ENCODE measurements at places on chromosomes 1 and 21.

DNA sequence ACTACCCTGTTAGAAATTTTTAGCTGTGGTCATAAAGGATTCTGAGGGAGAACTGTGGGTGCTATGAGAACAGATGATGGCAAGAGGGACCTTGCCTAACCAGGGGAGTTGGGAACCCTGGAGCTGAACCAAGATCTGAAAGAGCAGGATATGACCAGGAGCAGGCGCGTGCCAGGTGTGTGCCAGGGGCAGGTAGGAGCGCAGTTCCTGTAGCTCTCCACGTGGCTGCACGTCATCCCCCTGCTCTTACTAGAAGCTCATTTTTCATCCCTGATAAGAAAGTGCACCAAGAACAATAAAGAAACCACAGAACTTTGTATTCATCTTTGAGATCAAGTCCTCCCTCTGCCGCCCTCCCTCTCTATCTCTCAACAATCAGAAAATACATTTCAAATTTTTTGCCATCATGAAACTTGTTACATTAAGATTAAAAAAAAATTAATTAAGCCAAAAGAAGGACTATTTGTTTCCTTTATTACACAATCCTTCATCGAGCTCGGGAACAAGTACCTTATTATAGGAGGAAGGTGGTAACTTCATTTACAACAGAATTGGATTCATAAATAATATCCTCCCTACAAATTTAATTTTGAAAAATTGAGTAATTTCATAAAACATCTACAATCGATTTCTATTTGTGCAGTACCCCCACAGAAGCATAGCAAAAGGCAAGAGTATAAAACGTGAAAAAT, 78.5 kb downstream of the SLC35F3 start:
- no peak for DNase-seq

GRCh38 chr21:42687796-42688195, 34.4 kb downstream of the PDE9A start:
- no peak for DNase-seq

DNA sequence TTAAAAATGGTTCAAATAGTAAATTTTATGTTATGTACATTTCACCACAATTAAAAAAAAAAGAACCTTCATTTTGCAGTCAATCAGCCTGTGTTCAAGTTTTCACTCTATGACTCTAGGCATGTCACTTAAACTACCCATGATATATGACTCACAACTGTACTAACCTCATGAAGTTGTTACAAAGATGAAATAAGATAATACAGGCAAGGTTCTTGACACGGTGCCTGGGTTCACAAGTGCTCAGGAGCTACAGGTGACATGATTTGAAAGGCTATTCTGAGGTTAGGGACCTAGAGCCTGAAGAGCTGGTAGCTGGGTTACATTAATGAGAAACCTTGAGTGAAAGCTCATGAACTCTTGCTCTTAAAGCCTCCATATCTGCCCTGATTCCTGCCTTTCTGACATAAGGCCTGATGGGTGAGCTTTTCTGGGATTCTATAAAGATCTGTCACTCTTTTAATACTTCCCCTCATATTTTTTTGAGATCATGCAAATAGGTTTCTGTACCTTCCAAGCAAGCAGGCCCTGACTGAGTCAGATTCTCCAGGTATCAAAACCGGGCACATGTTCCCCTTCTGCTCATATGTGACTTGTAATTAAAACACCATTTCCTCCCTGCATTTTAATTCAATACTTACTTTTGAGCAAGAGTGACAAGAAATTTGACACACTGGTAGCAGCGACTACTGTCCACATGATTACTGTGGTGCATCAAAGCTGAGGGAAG, 34.0 kb downstream of the PCSK9 start:
- no peak for DNase-seq

DNA sequence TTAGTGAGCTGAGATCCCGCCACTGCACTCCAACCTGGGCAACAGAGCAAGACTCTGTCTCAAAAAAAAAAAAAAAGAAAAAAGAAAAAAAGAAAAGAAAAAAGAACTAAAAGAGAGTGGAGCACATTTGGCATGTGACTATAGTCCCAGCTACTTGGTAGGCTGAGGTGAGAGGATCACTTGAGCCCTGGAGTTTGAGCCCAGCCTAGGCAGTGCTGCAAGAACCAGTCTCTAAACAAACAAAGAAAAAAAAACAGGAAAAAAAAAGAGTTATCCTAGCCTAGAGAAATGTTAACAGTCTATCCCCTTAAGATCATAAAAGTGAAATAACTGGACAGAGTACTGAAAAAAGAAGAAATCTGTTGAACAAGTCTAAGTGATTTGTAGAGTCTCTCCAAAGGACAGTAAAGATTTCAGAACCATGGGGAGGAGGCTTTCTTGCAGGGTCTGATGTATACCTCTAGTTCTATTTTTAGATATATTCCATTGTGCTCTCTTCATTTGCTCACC, 4.5 kb upstream of the PRDX1 start:
- DNase-seq = no peak

DNA sequence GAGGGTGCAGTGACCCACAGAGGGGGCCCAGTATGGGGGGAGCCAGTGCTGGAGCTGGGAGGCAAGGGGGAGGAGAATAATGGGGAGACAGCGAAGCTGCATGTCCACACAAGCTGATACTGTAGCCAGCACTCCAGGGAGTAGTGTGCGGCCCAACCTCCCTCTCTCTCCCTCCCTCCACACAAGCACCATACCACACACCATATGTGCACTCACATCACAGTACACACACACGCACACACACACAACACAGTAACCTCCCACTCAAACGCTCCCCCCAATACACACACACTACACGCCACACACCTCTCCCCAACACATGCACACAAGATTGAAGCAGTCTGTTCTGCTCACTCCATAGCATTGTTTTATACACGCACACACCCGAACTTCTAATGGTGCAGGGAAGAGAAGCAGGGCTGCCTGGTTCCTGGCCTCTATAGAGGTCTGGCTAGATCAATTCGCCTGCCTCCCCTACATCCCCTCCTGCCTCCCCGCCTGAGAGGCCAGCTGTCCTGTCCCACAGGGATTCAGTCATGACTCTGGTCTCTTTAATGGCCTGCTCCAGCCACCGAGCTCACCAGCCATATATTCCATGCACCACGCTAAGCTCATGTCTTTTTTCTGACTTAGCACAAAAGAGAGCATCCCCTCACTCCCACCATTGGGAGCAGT, 3.8 kb downstream of the NCDN start:
- DNase-seq = no peak

- DNase-seq = no peak
Measured at GRCh38 chr1:184854496-184855140, 100.0 kb upstream of the EDEM3 start.

DNA sequence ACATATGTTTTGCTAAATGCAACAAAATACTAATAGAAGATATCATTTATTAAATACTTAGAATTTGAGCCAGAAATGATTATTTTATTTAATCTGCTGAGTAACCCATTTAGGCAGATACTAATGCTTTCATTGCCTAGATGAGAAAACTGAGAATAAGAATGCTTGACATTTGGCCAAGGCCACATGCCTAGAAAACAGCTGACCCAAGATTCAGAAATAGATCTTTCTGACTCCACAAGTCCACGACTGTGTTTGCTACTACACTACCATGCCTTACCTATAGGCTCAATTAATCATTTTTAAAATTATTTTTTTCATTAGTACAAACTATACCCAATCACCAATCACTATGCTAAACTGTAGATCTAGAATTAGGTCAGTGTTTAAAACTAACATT, 129.7 kb downstream of the ATP1B1 start:
- DNase-seq = no peak
